ENCODE measurements at places on chromosomes 4 and X.

DNA sequence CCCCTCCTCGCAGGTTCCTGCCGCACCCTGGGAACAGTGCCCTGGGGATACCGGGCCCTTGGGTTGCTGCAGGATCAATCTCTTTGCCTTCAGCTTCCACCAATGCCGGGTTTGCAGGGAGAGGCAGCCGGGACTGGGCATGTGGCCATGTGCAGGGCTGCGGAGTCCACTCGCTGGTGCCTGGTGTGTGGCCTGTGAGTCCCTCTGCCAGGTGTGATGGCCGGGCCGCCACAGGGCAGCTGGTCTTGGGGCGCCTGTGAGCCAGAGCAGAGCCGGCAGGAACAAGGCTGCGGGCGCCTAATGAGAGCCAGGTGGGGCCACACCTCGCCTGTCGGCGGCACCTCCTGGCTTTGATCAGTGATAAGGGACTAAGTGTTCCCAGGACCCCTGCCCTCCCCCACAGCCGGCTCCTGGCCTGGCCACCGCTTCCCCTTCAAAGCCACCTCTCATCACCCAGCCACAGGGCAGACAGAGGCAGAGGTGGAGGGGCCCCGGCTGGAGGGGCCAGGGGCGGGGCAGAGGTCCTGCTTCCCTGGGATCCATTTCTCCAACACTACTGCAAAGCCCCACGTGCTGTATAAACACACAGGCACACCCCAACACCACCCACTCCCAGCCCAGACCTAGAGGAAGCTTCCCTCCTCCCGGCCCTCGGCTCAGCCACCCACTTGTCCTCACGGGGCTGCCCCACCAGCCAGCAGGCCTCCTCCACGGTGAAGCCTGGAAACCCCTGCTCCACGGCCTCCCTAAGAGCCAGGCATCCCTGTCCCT lies 132.7 kb downstream of the CPZ start:
- DNase-seq, result no peak

- no peak for DNase-seq
These were observed 446.0 kb downstream of the FAM47A start for GRCh38 chrX:33686105-33686504.

GRCh38 chrX:110201799-110202198 lies 116.1 kb downstream of the AMMECR1 start:
- no peak for DNase-seq

DNA sequence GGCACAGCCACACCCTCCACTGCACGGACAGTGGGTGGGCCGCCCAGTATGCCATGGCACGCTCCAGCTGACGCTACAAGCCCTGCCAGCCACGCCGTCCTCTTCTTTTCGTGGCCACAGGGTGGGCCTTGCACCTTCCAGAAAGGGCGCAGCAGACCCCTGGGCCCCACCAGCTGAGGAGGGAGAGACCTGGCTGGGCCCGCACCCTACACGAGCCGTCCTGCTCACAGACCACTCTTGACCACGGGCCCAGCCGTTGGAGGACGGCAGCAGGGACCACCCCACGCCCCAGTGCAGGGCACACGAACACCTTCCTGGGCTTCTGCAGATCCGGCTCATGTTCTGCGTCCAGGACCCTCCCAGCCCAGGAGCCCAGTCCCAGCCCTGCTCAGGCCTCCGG lies 27.1 kb downstream of the FAM53A start:
- DNase-seq, result no peak

DNA sequence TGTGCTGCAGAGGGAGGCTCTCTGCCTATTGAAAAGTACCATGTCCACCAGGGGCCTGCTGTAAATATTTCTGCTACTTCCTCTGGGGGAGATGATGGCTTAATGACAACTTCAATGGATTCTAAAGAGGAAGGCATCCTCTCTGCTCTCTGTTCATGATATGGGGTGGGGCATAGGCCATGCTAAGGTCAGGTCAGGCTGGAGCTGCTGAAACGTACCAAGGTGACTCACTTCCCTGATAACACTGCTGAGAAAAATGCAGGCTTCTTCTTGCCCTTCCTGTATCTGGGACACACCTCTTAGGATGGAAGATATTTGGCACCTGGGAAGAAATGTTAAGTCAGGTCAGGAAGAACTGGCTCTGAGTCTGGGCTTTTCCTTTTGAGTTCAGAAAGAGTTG lies 31.5 kb downstream of the HS3ST1 start:
- no peak for DNase-seq

DNA sequence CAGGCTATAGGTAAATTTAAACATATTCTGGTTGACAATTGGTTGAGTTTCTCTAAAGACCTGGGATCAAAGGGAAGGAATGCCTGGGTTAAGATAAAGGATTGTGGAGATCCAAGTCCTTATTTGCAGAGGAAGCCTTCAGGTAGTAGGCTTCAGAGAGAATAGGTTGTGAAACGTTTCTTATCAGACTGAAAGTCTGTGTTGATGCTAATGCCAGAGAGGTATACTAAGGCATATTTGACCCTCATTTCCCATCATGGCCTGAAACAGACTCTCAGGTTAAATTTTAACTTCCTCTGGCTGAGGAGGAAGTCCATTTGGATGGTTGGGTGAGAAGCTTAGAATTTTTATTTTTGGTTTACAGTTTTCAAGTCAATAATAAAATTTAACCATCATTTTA lies 48.1 kb downstream of the UGT2A2 start:
- no peak for DNase-seq

GRCh38 chr4:53928825-53929224 lies 135.6 kb downstream of the CHIC2 start:
- DNase-seq, result no peak

Data from fibroblast of skin of left quadriceps (primary cell).